ACHN (cell line): ENCODE measurements at places on chromosomes 11 and 22.

DNA sequence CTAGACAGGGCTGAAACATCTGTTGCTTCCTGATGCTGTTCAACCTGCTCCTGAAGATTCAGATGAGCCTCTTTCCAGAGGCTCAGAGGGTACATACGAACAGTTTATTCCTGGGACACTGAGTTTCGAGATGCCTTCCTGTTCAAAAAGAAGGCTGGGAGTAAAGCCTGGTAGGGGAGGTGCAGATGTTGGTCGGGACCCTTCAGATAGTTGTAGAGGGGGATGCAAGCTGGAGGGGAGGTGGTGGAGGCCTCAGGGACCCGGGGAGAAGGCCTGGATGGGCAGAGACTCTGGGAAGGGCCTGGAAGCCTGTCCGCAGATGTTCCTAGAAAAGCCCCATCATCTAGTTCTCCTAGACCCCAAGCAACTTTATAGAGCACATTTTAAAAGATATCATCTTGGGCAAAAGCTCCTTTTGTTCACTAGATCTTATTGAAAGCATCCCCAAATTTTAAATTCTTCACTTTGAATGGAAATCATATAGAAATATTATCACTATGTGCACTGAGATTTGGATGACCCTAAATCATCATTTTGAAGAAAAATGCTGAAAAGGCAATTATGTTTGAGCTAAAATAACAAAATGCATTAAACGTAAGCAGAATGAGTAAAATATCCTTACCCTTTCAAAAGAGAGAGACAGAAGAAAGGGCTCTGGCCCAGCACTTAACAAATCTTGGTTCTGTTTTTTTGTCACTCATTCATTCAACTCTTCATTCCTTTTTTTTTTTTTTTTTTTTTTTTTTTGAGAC, 41.2 kb downstream of the RTL6 start:
- no peak for DNase-seq

GRCh38 chr22:41801147-41801819, 804 bp downstream of the CCDC134 start:
- no peak for DNase-seq

DNA sequence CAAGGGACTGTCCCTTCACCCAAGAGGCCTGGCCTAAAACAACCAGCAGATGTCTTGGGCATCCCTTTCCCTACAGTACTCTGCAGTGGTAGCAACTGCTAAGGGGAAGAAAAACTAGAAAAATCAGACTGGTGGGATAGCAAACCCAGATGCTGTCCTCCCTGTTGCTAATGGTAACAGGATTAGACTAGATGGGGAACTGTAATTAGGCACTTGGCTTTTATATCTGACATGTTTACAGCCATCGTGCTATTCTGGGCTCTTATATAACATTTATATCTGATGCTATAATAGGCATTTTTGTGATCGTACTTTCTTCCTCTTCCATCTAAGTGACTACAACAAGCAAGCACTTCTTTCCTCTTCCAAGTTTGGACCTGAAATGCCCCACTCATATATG, 316.7 kb downstream of the DLG2 start:
- no peak for DNase-seq

GRCh38 chr11:101706541-101706940, 122.7 kb upstream of the TRPC6 start:
- no peak for DNase-seq

DNA sequence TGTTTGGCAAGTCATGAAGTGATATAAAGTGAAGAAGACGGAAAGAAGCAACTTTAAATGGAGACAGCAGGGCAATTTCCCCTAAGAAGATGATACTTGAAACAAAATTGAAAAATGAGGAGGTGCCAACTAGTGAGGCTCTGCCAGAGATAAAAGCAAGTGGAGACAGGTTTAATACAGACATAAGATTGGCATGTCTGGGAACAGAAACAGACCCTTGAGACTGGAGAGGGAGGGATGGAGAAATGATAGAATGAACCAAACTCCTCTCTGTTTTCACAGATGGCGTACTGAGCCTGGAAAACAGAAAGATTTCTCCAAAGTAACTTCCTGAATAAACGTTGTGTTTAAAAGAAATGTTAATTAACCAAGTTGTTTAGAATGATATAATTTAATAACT, 354.5 kb upstream of the ANO5 start:
- DNase-seq = no peak

DNA sequence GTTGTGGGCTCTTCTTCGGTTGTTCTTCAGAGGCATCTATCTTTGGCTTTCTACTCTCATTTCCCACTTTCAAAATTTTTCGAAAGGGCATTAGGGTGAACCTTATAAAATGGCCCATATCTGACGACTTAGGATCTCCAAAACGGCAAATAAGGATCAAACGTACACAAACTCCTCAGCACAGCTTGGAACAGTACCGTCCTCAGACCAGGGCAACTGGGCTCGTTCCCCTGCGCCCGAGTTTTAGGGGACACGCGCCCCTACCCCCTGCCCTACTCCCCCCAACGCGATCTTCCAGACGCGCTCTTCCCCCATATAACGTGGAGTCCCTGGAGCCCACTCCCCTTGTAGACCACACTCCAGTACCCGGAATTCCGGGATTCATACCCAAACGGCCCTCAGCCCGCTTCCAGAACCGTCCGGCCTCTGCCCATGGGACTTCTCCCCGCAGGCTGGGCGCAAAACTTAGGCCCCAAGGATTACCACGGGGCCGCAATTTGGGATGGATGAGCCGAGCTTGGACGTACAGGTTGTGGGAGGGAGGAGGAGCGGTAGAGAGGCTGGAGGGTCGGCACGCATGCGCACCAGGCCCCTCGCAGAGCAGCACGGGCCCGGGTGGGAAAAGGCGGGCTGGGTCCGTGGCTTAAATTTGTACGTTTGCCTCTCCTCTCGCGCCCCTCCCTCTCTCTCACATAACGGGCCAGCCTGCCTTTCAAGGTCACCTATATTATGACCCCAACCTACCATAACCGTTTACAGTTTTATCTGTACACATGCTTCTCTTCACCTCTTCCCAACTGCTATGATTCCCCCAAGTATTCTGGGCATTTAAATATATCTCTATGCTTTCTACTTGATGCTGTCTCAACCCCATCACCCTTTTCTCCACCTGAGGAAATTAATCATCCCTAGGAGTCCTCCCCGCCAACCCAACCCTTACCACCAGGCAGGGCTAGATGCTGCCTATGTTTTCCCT, 3.4 kb downstream of the CCDC89 start:
- DNase-seq = no peak

DNA sequence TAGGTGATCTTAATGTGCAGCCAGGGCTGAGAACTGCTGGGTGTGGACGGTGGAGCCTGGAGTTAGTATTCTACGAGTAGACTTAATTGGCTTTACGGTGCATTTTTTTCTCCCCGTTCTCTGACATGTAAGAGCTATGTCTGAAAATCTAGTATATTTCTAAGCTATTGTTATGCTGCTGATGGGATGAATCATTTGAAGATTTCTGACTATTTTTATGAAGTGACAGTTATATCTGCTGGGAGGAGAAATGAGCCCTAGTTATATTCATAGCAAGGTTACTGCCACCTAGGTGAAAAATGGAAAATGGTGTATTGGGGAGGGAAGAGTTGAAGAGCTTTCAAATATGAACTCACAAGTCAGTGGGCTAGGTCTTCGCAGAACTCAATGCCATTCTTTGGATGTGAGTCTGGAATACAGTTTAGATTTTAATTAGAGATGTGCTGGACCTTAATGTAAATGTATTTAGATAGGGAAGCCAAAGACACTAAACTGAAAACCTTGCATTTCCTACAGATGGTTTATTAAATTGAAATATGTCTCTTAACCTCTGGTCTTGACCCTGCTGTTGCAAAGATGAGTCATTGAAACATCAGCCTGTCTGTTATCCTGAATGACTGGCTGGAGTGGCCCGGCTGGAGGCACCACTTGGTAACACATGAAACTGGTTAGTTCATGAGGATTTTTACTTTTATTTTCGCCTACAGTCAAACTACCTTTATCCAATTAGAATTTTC, 293.7 kb downstream of the DDX10 start:
- peak; percentile 10 for DNase-seq

DNA sequence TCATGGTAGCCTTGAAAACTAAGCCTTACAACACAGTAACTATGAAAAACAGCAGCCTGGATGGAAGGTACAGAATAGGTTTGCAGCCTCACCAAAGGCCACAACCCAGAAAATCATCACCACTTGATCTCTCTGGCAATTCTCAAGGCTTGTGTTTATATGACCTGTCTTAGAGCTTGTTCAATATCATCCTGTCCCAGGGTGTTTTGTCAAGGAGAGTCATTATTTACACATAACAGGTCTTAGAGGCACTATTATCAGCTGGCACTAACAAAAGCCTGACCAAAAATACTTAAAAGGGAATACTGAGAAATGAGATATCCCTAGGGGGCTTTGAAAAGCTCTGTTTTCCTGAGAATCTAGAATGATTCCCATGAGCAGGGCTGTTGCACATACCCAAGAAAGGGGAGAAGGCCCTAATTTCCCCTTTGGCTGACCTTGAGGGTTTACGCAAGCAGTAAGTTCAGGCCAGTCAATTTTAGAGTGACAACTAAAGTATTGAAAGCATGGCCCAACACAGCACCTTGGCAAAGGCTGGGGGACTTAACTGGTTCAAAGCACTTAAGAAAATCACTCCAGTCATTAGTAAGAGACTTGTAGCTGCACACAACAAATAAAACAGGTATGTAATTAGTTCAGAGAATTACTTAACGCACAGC, 7.9 kb downstream of the SC5D start:
- DNase-seq = no peak

GRCh38 chr11:8234425-8234821, 29.3 kb downstream of the LMO1 start:
- DNase-seq = peak; percentile 84

- DNase-seq = no peak
These were observed 13.1 kb downstream of the PANX1 start for GRCh38 chr11:94141511-94142307.

GRCh38 chr11:47372422-47372821, 5.9 kb downstream of the SPI1 start:
- DNase-seq = no peak
